Aortic smooth muscle cell (primary cell): ENCODE measurements at places on chromosomes 12 and 14. TPM values are rescaled to one million over a fixed set of nuclear protein-coding genes. Genes with fewer than 3 reads are reported as not detected.

Gene GSC
- total RNA-seq, result not detected in 2 replicates

Gene ARHGEF25
- total RNA-seq, result 16.8 and 18.8 TPM in 2 replicates

Gene C12orf50
- total RNA-seq, result 0.13 TPM in 1 of 2 replicates, not detected in the other

Gene CLEC4C
- total RNA-seq, result not detected in 2 replicates

Gene ADAMTS20
- total RNA-seq, result not detected in 2 replicates

Gene SLCO1A2
- total RNA-seq, result not detected in 2 replicates
